ENCODE measurements at places on chromosomes 1 and 21. TPM values are rescaled to one million over a fixed set of nuclear protein-coding genes. Genes with fewer than 3 reads are reported as not detected.

DNA sequence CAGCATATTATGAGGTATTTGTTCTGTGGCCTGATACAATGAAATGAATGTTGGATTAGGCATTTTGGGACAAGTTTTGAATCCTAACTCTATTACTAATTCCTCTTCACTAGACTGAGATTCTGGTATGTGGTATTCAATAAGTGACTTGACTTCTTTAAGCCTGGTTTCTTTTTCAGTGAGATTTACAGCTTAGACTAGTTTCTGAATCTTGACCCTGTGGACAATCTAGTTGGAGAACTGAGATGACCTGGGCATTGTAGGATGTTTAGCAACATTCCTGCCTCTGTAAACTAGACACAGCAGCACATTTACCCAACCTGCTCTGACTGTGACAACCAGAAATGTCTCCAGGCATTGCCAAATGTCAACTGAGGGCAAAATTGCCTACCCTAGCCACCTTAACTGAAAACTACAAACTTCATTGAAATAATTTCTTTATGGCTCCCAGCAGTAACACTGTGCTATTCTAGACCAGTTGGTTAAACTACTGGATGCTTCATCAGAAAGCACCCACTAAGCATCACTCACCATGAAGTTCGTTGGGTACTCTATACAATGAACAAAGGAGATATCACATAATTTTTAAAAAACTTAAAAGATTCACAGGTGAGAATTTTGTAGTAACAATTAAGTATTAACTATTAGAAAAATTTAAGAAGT is 16.8 kb downstream of the PTPRC start:
- DNase-seq: no peak
- H3K4me3 ChIP-seq: no peak overlapping the region
- H3K36me3 ChIP-seq: no peaks in the 10 kb centered on the region
- H3K27me3 ChIP-seq: no peaks in the 10 kb centered on the region
- H3K27ac ChIP-seq: no peak overlapping the region
- H3K4me1 ChIP-seq: peaks cover 4% of the 10 kb centered on the region

DNA sequence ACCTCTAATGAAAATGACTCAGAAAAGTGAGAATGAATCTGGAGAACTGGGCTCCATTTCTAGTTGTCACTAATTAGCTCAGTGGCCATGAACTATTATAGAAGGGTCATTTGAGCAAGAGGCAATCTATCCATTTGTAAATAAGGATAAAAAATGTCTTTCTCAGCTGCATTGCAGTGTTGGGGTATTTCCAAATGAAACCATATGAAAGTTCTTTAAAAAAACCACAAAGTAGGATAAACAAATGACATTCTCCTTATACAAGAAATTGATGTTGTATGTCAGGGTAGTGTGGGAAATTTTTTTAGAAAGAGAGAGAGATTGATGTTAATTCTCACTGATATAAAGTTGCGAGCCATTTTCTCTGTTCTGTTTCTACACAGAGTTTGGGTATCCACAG is 26.0 kb downstream of the FMO3 start:
- DNase-seq: peak; percentile 30
- H3K4me3 ChIP-seq: no peak overlapping the region
- peaks cover 9% of the 10 kb centered on the region for H3K4me1 ChIP-seq

Gene MSH4
- 0.66 TPM for total RNA-seq

DNA sequence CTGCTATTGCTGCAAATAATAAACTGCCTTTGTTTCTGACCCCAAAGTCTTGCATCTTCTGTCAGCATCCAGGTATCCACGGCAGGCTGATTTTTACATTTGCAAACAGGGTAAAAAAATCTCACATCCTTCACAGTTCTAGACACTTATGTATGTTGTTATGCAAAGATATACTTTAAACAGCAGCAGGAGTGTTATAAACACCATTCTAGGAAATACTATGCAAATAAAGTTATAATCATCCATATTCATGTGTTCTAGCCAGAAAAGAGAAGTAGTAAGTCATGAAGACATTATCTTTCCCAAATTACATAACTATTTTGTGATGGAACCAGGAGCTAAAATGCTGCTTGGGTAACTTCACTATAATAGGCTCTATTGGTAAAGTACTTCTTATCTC is 534.2 kb downstream of the LTN1 start:
- no peaks in the 10 kb centered on the region for H3K36me3 ChIP-seq
- no peak overlapping the region for H3K27ac ChIP-seq
- H3K4me1 ChIP-seq: peaks cover 3% of the 10 kb centered on the region
- H3K27me3 ChIP-seq: no peaks in the 10 kb centered on the region
- H3K4me3 ChIP-seq: no peak overlapping the region
